ENCODE measurements at places on chromosomes 3 and 15.
A peak's percentile ranks its signal among the peaks of the same experiment; 100 is the strongest.

- no peak for DNase-seq
Observed at GRCh38 chr15:94258246-94258645, 26.9 kb downstream of the MCTP2 start.

DNA sequence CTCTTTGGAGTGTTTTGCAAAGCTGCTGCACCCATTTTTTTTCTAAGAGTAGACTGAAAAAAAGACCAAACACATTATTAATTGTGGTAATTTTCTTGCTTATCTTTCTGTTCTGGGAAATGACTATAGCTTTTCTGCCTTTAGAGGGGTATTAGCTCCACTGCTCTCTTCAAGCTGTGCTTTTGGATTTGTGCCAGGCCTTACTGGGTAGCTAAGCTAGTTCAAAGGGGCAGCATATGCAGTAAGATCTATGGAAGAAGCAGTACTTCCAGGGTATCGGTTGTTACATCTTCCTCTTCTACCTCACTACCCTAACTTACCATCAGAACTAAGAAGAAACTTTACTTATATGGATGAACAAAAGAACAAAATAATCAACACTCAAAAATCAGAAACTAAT is 28.7 kb upstream of the ARIH1 start:
- DNase-seq = no peak

DNA sequence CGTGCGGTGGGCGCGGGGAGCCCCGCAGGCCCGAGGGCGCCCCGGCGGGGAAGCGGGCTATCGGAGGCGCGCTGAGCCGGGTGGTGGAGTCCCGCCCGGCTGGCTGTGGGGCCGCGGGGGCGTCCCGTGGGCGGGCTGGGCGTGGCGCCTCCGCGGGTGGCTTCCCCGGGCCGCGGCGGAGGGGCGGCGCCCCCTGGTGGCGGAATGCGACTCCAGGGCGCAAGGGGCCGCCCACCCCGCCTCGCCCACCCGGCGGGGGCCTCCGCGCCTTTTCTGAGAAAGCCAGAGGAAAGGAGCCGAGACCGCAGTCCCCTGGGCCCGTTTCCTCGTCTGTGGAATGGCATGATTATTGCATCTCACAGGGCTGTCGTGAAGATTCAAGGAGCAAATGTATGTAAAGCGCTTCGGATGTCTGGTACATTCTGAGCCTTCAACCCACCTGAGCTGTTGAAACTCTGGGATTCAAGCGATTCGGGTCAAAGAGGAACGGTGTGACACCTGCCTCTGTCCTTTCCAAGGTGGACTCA is 31.9 kb upstream of the RAB6B start:
- DNase-seq = peak; percentile 67

DNA sequence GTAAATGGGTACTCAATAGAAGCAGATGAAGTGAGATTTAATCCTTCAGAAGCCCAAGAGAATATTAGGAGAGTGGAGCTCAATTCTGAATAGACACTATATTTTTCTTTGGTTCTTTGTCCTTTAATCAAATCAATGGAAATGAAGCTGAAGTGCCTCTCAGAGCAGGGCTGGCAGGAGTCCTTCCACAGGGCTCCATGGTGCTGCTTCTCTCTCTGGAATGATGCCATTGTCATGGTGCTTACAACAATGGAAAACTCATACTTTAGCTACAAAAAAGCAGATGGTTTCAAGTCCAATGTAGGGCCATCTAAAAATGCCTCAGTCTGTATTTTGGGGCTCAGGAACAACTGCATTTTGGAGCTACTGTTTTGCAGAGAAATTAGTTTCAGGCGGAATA is 125.1 kb downstream of the SNRK start:
- DNase-seq = no peak

DNA sequence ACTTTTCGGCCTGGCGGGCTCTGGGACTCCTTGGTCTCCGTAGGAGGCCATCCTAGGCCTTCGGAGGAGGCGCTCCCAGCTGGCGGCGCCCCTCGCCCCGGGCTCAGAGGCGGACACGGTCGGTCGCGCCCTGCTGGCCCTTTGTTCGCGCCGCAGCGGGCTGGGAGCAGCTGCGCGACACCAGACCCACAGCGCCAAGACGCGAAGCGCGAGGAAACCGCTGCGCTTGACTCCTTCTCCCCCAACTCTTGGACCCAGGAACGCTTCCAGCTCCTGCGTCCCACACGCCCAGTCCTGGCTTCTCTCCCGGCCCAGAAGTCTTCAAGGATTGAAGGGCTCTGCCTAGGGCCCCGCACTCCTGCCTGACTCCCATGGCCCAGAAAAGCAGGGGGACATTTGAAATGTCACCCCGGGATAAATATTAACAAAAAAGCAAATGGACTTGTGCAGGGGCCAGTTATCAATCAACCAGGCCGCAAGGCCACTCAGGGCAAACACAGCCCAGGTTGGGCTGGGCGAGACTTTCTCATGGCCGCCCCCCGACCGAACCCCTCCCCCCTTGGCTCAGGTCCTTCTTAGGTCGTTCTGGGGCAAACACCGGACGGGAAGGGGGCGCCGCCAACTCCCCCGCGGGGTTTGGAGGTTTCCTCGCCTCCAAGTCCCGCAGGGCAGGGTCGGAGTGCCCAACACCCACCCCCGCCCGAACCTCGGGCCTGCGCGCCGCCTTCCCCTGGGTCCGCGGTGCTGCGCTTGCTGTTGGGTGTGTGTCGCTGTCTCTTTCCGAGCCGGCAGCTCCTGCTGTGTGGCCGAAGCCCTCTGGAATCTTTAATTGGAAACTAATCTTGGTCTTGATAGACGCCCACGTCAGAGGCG is 5.1 kb downstream of the ONECUT1 start:
- no peak for DNase-seq
